Activated CD4-positive, CD25-positive, alpha-beta regulatory T cell treated with anti-CD3 and anti-CD28 coated beads, Interleukin-2, amount 50 U/mL, for 72 hours (primary cell): ENCODE measurements at places on chromosomes 11 and 22.

- no peak for DNase-seq
Measured at GRCh38 chr11:15742626-15743519, 613.5 kb downstream of the SOX6 start.

DNA sequence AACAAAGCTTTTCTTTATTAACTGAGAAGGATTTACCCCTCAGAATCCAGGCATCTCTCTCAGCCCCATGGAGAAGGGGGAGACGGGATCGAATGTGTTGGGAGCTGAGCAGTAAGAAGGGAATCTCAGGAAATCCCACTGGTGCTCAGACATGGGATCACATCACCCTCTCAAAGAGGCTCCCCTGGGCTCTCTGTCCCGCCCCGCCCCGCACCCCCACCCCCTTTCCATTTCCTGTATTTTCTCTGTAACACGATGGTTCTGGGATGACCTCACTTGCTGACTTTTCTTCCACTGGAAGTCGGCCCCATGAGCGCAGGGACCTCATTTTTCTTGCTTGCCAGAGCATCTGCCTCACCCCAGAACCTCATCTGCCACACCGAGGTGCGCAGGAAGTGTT lies 100.0 kb downstream of the RPS6KA4 start:
- DNase-seq, result no peak

DNA sequence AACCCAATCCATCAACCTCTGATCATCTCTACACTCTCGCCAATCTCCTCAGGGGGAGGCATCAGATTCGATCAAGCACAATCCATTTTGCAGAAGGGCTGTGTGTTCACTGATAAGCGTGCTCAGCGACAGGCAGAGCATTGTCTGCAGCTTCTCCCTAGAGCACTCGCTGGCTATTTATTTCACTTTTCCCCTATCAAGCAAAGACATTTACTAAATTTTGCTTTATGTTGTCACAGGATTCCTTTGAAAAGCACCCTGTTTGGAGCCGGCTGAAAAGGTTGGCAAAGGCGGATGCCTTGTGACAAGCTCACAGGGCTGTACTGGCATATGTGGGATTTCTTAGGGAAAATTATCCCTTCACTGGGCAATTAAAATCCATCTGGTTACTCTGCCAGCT lies 1381.5 kb upstream of the TENM4 start:
- no peak for DNase-seq

- DNase-seq, result no peak
Measured at GRCh38 chr22:42368379-42369249, 63.6 kb downstream of the NFAM1 start.
